ENCODE measurements at places on chromosomes 12 and 14. TPM values are rescaled to one million over a fixed set of nuclear protein-coding genes. Genes with fewer than 3 reads are reported as not detected.

DNA sequence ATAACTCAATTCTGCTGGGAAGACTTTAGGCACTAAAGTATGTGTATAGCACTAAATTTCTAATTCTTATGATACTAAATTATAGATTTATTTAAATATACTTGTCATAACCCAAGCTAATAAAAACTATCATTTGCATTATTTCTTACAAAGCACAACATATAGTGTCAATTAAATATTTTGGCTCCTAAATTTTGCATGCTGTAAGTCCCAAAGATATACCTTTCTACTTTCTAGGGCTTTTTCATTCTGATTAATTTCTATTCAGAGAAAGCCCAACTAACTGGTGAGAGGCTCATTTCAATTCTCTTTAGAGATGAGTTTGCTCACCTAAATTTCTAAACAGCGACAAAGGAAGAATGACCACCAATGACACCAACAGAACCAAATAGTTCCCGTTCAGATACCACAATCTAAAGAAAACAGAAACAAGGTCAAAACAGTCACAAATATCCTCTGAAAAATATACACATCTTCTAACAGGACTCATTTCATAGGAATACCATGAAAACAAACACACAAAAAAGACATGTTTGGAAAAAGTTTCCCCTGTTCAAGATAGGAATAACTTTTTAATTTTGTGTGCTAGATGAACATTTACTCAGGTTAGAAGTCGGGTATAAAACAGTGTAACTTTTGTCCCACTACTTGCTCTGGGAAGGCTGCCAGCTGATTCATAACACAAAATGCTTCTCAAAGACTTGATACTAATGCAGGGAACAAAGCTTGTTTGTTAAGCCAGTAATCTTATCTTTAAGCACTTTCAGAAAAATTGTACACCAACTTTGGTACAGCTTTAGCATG, 7.6 kb downstream of the SLC38A2 start:
- peak; percentile 53 for DNase-seq

The TDG gene
- 31.9 TPM for polyA plus RNA-seq

DNA sequence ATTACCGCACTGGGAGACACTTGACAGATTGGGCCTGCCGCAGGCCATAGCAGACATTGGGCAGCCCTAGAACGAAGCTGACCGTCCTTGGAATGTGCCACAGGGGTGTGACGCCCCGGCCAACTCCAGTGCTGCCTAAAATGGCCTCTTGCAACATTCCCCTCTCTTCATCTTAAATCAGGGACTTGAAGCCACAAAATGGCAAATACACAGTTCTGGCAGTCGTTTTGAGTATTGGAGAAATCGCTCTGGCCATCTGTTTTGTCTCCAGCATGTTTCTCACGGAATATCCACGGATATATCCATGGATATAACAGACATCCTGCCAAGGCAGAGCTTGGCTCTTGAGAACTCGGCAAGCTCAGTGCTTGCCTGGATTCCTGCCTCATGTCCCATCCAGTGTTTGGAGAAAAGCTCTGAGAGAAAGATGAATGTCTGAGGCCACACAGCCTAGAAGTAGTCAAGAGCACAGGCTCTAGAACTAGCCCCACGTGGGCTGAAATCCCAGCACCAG, 158.4 kb downstream of the CHST11 start:
- DNase-seq, result peak; percentile 89

GRCh38 chr12:264269-264668, 1.6 kb upstream of the SLC6A13 start:
- no peak for DNase-seq

The TMEM179 gene
- 0.38 TPM for polyA plus RNA-seq

The CISTR gene
- not detected for polyA plus RNA-seq

- DNase-seq, result peak; percentile 88
Observed at GRCh38 chr14:73752297-73752992, 38.3 kb upstream of the PNMA1 start.

The CCDC197 gene
- polyA plus RNA-seq, result not detected

- peak; percentile 34 for DNase-seq
Observed at GRCh38 chr12:75888874-75889613, 142.5 kb downstream of the PHLDA1 start.

The STYK1 gene
- 0.15 TPM for polyA plus RNA-seq

The C12orf56 gene
- 2.7 TPM for polyA plus RNA-seq

The TGM1 gene
- polyA plus RNA-seq, result 1.0 TPM

DNA sequence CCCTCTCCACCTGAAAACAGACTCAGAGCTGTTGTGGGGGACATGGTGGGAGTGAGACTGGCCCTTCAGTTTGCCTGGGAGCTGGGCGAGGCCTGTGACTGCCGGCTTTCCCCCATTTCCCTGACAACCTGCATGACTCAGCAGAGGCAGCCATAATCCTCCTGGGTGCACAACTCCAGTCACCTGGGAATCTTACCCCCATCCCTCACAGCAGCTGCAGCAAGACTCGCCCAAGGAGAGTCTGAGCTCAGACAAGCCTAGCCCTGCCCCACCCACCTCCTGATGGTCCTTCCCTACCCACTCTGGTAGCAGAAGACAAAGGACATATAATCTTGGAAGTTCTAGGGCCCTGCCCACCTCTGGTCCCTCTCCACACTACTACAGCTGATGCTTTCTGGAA, 207.3 kb upstream of the ARID2 start:
- DNase-seq, result no peak

- DNase-seq, result no peak
Observed at GRCh38 chr12:15984963-15985362, 73.8 kb downstream of the DERA start.

GRCh38 chr12:124774054-124774461, 89.6 kb downstream of the SCARB1 start:
- no peak for DNase-seq

The AQP6 gene
- polyA plus RNA-seq, result 0.09 TPM

The PRB2 gene
- not detected for polyA plus RNA-seq

The ASPG gene
- polyA plus RNA-seq, result 1.2 TPM

DNA sequence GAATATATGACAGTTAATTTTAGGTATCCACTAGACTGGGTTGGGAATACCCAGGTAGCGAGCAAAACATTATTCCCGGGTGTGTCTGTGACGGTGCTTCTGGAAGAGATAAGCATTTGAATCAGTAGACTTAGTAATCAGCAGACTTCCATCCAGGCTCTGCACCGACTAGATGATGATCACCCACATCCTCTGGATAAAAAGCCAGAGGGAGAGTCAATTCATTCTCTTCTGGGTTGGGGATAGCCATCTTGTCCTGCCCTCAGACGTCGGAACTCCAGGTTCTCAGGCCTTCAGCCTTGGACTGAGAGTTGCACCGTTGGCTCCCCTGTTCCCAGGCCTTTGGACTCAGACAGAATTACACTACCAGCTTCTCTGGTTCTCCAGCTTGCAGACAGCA, 168.0 kb downstream of the PHLDA1 start:
- DNase-seq, result no peak

The CMA1 gene
- not detected for polyA plus RNA-seq

The TOMM20L gene
- polyA plus RNA-seq, result 0.87 TPM

DNA sequence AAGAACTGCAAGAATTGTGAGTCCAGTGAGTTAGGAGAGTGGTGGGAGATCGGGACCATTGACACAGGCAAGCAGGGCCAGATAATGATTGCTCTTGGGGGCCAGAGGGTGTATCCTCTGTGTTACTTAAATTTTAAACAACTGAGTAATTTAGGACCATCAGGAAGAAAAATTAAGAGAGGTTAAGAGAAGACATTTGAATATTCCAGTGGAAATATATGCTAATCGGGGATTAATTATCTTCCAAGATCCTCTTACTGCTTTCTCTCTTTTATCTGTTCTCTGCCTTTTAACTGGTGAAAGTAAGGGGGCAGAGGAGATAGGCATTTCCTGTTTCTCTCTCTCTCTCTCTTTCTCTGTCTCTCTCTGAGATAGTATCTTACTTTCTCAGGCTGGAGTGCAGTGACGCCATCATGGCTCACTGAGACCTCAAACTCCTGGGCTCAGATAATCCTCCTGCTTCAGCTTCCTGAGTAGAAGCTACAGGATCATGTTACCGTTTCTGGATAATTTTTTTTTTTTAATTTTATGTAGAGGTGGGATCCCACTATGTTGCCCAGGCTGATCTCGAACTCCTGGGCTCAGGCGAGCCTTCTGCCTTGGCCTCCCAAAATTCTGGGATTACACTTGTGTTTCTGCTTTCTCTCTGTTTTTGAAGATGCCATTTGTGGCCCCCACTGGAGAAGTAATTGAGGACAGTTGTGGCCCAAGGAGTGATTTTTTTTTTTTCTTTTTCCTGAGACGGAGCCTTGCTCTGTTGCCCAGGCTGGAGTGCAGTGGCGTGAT, 85.1 kb downstream of the DIP2B start:
- DNase-seq, result no peak

- no peak for DNase-seq
Observed at GRCh38 chr14:63899953-63900352, 47.1 kb downstream of the SYNE2 start.

DNA sequence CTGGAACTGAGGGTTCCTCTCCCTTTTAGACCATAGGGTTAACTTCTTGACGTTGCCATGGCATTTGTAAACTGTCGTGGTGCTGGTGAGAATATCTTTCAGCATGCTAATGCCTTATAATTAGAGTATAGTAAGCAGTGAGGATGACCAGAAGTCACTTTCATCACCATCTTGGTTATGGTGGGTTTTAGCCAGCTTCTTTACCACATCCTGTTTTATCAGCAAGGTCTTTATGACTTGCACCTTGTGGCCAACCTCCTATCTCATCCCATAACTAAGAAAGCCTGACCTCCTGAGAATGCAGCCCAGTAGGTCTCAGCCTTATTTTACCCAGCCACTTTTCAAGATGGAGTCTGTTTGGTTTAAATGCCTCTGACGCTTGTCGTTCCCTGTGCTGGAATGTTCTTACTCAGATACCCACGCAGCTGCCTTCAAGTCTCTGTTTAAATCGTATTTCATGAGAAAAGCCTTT, 44.2 kb downstream of the BBS10 start:
- no peak for DNase-seq

GRCh38 chr12:75528272-75528671, 16.9 kb upstream of the KRR1 start:
- no peak for DNase-seq

GRCh38 chr12:132772606-132773005, 11.0 kb upstream of the ANKLE2 start:
- peak; percentile 49 for DNase-seq

- no peak for DNase-seq
Observed at GRCh38 chr14:93717668-93718320, 70.5 kb downstream of the PRIMA1 start.

DNA sequence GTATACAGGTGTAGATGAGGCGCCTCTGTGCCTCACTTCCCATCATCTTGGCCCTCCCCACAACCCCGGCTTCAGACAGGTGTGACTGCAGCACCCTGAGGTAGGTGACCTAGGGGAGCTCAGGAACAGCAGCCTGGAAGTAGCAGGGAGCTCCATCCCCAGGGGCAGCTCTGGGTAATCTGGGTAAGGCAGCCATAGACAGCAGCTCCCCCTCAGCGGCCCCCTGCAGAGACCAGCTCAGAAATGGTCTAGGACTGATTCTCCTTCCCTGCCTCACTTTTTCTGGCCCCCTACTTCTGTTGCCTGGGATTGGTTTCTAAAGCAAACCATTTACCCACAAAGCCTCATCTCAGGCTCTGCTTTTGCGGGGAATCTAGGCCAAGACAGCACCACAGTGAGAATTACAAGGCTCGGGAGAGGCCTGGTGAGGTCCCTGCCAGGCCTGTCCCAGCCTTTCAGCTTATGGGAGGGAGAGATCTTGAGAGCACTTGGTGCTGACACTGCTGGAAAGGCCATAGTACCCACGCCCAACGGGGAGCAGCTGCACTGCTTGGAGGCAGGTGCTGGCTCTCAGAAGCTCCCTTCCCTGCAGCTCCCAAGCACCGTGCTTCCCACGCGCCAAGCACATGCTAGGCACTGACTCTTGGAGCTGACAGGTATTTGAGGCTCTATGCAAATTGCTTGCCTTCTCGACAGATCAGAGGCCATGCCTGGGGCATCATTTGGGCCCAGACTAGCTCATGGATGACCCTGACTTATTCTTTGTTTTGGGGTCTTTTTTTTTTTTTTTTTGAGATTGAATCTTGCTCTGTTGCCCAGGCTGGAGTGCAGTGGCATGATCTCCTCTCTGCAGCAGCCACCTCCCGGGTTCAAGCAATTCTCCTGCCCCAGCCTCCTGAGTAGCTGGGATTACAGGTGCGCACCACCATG, 45.1 kb upstream of the TRAF3 start:
- peak; percentile 38 for DNase-seq

The ANKRD33 gene
- 0.09 TPM for polyA plus RNA-seq

DNA sequence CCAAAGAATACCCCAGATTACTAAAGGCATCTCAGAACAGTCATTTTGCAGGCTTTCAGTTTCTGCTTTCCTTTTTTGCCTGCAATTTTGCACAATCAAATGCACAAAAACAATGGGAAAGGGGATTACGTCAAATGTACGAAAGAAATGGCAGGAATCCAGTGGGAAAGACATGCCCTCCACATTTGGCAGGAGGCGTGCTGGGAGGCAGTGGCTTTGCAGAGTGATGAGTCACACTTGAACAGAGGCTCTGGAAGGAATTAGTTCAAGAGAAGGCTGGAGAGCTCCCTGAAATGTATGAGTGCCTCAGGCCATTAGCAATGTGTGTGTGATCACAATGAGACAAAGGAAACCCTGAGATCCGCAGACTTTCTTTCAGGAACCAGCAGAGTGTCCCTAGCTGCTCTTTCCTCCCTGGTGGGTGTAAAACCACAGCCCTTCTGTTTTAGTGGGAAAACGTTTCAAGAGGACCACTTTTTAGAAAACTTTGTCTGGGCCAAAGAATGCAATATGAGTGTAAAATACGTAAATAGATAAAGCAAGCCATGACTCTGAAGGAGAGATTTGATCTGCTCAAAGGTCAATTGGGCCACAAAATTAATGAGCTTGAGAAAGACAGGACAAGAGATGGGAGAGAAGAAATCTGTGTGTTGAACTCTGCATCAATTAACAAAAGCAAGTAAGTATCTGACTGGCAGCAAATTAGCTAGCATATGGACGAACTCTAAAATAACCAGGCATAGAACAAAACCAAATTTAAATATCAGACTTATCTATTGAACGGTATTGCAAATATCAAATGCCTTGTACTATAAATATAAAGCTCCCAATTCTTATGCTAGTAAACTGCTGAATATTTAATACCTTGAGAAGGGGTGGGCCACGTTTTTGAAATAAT, 155.4 kb upstream of the PDE3A start:
- peak; percentile 97 for DNase-seq

- peak; percentile 9 for DNase-seq
Observed at GRCh38 chr12:31362115-31362758, 36.3 kb upstream of the SINHCAF start.

- no peak for DNase-seq
Observed at GRCh38 chr12:107894589-107894988, 120.1 kb downstream of the ASCL4 start.

DNA sequence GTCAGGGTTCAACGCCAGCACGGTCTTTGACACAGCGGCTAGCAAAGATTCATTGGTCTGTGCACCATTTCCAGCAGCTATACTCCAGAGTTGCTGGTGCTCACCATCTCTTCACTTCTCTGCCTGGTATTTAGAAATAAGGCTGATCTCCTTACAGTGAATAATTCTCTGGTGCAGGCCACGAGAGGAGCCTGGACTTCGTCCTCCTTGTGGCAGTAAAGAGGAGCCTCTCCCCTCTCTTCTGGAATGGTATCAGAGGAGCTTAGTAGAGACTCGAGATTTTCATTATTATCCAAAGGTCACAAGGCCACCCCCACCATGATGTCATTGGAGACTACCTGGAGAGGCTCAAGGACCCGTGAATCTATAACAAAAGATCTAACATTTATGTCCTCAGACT, 30.8 kb upstream of the BCL2L14 start:
- DNase-seq, result no peak

GRCh38 chr12:1575408-1576401, 18.7 kb downstream of the FBXL14 start:
- DNase-seq, result peak; percentile 74

The WDR20 gene
- polyA plus RNA-seq, result 26.4 TPM
